H7 (cell line): ENCODE measurements at places on chromosomes 7 and 10. TPM values are rescaled to one million over a fixed set of nuclear protein-coding genes. Genes with fewer than 3 reads are reported as not detected.

The GLI3 gene
- total RNA-seq = 6.7 and 12.4 TPM in 2 replicates

The ANKIB1 gene
- 17.5 and 26.4 TPM in 2 replicates for total RNA-seq

The KCNH2 gene
- total RNA-seq = 9.3 and 9.5 TPM in 2 replicates

The COBL gene
- 4.2 and 4.6 TPM in 2 replicates for total RNA-seq

The HHEX gene
- 7.0 and 7.2 TPM in 2 replicates for total RNA-seq

The HTRA1 gene
- total RNA-seq = 11.5 and 14.5 TPM in 2 replicates

The ZNF727 gene
- not detected in 2 replicates for total RNA-seq

The OR6B1 gene
- total RNA-seq = not detected in 2 replicates

The TDRD1 gene
- total RNA-seq = 0.14 and 0.26 TPM in 2 replicates

The RELN gene
- 0.24 TPM in 1 of 2 replicates, not detected in the other for total RNA-seq

The VGF gene
- 12.0 and 22.5 TPM in 2 replicates for total RNA-seq

The AGBL3 gene
- 1.00 and 1.7 TPM in 2 replicates for total RNA-seq

The SOSTDC1 gene
- total RNA-seq = not detected in 2 replicates

The GIMAP5 gene
- total RNA-seq = not detected in 2 replicates

The FEZF1 gene
- 2.1 and 5.0 TPM in 2 replicates for total RNA-seq

The ZNF365 gene
- not detected in 2 replicates for total RNA-seq

The AEBP1 gene
- total RNA-seq = 12.9 and 15.8 TPM in 2 replicates

The CLEC2L gene
- not detected in 2 replicates for total RNA-seq

The RNLS gene
- total RNA-seq = 4.9 and 9.7 TPM in 2 replicates

The CYCS gene
- total RNA-seq = 115 and 121 TPM in 2 replicates

The CALHM1 gene
- 0.07 TPM in 1 of 2 replicates, not detected in the other for total RNA-seq

The PRSS2 gene
- 0.97 TPM in 1 of 2 replicates, not detected in the other for total RNA-seq

The PWWP2B gene
- total RNA-seq = 14.3 and 15.3 TPM in 2 replicates

The TRIL gene
- total RNA-seq = 1.5 and 2.2 TPM in 2 replicates

The OPN4 gene
- total RNA-seq = not detected in 2 replicates

The GIMAP8 gene
- not detected in 2 replicates for total RNA-seq

The BLNK gene
- total RNA-seq = not detected in 2 replicates

The LARP4B gene
- 31.3 and 36.9 TPM in 2 replicates for total RNA-seq

The MUC3A gene
- 8.5 and 14.6 TPM in 2 replicates for total RNA-seq

The FBXO24 gene
- total RNA-seq = 0.94 and 1.7 TPM in 2 replicates

The AKR1C8 gene
- not detected in 2 replicates for total RNA-seq

The DEPP1 gene
- 0.28 and 1.2 TPM in 2 replicates for total RNA-seq

The RARRES2 gene
- total RNA-seq = 198 and 223 TPM in 2 replicates

The ZC3HAV1L gene
- total RNA-seq = 1.1 and 1.7 TPM in 2 replicates

The HOXA9 gene
- total RNA-seq = not detected in 2 replicates

The MINDY4 gene
- total RNA-seq = 1.4 and 2.0 TPM in 2 replicates

The LRRC17 gene
- total RNA-seq = 1.0 TPM in 2 replicates

The TMEM229A gene
- 0.15 and 0.42 TPM in 2 replicates for total RNA-seq

The H2BK1 gene
- total RNA-seq = 0.74 TPM in 1 of 2 replicates, not detected in the other

The HOXA2 gene
- not detected in 2 replicates for total RNA-seq

The SAP25 gene
- total RNA-seq = 1.3 and 2.4 TPM in 2 replicates

The FKBP6 gene
- total RNA-seq = 0.10 TPM in 1 of 2 replicates, not detected in the other

The OR2A42 gene
- total RNA-seq = not detected in 2 replicates

The PAOX gene
- total RNA-seq = 1.3 and 4.1 TPM in 2 replicates

The SHH gene
- 1.5 and 4.6 TPM in 2 replicates for total RNA-seq

The GJD4 gene
- total RNA-seq = not detected in 2 replicates
